Heart left ventricle (tissue), 16 donors: ENCODE measurements at places on chromosomes 7 and 10. TPM values are rescaled to one million over a fixed set of nuclear protein-coding genes. Genes with fewer than 3 reads are reported as not detected.
A peak's percentile ranks its signal among the peaks of the same experiment; 100 is the strongest.

DNA sequence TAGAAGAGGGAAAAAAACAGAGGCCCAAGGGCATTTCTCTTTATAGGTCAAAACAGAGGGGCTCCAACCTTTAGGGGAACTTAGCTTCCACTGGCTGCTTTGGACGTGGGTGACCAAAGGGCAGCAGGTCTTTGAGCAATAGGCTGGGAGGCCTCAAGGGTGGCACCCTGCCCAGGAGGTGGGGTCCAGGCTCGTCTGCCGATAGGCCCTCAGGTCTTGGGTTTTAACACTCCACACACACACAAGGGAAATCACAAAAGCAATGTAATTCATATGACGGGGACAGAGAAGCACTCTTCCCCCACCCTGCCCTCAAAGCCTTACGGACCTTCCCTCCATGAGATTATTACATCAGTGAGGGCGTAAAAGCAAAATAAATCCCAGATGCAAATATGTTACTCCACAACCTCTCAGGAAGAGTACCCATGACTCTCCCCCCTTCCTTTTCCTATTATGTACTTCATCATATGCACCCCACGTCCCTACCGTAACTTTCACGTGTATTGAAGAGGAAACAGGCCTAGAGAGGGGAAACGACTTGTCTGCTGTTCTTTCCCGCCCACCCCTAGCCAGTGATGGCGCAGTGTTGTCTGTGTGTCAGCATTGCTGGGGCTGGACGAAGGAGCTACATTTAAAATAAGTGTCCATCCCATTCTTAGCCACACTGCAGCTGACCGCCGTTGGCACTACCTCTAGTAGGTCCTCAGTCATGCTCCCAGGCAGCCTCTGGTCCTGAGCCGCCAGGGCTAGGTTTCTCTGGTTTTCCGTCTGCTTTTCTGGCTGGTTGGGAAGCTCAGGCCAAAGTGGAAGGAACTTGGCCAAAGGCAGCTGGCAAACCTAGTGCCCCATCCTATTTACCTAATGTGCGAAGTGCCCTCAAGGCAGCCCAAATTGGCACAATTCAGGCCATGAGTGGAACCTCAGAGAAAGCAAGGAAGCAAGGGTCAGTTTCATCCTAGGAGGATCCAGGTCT, 2.1 kb downstream of the PCBD1 start:
- H3K4me3 ChIP-seq, result no peak overlapping the region
- peaks cover 4% of the 10 kb centered on the region for H3K4me1 ChIP-seq
- peaks cover 44% of the 10 kb centered on the region for H3K36me3 ChIP-seq
- no peaks in the 10 kb centered on the region for H3K27me3 ChIP-seq
- DNase-seq, result no peak

DNA sequence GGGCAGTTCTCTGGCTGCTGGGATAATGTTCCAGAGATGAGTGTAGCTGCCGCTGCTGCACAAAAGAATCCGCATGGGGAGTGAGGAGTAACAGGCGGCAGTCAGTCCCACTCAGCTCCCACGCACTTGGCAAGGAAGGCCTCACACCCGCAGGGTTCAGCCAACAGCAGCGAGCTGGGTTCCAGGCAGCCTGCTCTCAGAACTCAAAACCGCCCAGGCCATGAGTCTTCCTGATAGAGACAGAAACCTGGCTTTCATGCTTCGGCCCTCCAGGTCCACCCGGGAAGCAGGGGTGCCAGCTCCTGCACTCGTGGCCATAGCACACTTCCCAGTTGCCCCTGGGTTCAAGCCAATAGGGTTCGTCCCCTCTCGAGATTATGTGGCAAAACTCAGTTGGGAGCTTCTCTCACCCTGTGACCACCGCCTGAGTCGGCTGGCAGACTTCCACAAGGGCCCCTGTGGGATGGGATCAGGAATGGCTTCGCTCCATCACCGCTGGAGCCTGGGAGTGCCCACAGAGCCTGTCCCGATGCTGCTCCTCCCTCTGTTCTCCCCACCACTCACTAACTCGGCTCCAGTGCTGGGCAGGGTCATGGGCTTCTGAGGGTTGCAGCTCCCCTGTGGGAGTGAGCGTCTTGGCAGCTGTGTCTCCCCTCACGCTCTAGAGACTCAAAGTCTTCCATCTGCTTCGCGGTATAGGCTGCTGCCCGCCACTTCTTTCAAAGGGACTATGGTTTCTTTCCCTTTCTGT, 20.6 kb downstream of the CLRN3 start:
- H3K27ac ChIP-seq, result no peak overlapping the region
- H3K4me3 ChIP-seq, result no peak overlapping the region
- H3K36me3 ChIP-seq, result no peaks in the 10 kb centered on the region
- no peaks in the 10 kb centered on the region for H3K27me3 ChIP-seq
- H3K4me1 ChIP-seq, result peaks cover 11% of the 10 kb centered on the region

DNA sequence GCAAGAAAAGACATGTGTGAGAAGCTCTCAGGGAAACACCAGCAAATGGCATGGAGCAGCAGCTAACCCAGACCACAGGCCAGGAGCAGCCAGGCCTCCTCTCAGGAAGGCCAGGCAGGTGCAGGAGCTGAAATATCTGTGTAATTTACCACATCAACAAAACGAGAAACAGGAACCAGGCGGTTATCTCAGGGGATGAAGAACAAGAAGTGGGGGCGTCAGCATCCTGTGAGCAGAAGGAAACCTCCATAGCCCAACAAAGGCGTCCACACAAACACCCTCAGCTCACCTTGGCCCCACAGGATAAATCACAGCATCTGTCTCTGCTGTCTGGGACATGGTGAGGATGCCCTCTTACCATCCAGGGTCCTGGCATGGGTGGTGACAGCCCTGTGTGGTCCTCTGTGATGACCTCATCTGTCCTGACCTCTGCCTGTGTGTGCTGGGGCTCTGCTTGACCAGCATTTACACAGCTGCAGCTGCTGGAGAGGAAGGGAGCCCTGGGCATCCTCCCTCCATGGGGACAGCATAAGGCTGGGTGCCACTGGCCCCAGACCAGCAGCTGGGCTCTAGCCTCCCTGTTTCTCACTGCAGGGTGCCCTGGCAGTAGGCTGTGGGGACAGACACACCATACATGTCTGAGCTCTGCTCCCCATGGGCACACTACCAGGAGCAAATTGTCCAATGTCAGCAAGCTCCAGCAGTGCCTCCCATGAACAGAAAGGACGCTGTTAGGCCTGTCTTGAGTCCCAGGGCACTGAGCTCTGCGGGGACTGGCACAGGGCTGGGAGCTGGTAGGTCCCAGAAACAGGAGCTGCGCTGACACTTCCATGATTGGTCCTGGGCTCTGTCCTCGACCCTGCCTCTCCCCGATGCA, 34.6 kb downstream of the ANXA8 start:
- no peaks in the 10 kb centered on the region for H3K36me3 ChIP-seq
- no peaks in the 10 kb centered on the region for H3K27me3 ChIP-seq
- no peaks in the 10 kb centered on the region for H3K4me1 ChIP-seq
- DNase-seq, result no peak

DNA sequence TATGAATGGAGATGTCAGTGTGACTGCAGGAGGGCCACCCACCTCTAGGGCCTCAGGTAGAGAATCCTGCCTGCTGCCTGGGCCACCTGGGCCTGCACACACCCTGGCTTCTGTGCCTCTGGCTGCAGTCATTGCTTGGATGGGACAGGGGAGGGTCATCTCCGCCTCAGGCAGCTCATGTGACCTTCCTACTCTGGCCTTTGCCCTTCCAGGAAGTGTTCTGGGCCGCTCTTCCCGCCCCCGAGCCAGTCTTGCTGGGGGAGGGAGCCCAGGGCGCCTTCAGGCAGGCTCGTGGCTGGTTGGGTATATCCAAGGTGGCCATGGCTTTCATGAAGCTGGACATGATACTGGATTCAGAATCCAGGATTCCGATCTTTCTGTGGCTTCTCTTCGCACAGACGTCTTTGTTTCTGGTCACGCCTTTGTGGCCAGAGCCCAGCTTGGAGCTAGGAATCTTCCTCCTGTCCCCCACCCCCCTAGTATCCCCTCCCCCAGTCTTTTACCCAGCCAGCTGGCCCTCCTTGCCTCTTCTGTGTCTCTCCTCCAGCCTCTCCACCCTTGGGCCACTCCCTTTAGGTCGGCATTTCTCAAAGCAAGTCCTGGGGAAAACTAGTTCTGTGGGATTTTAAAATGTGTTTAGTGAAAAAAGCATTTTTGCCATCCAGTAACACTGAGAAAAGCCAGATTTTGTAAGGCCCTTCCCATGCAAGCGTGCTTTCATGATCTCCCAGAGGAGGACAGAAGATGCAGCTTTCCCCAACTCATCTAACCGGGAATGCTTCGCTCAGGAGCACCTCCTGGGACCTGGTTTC, 119.6 kb downstream of the ZMIZ1 start:
- H3K4me3 ChIP-seq, result no peak overlapping the region
- no peaks in the 10 kb centered on the region for H3K27me3 ChIP-seq
- H3K36me3 ChIP-seq, result no peaks in the 10 kb centered on the region

Gene SLC39A12
- total RNA-seq, result 0.08 TPM

DNA sequence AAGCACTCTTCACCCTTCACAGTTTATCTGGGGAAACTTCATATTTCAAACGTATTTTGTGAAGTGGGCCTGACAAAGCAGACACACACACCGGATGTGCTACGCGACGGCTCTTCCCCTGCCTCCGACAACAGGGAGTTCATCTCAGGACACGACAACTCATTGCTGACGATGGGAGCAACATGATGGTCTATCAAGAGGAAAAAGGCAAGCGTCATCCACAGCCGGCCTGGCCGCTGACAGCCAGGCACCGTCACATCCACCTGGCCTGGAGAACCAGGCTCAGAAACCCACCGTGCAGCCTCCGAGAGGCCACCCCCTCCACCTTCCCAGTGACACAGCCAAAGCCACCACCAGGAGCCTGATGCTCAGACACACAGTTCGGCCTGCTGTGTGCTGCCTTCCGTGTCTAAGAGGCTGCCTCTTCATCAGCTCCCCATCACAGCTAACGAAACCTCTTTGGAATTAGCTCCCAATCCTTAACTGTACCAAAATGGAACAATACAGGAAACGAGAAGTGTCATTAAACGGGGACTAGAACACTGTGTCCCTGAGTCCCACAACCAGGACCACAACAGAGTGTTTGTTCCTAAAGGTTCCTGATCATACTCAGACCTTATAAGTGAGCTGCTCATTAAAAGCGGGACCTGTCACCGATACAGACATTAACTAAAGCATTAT, 76.7 kb downstream of the SFMBT2 start:
- H3K36me3 ChIP-seq, result no peaks in the 10 kb centered on the region
- DNase-seq, result peak; percentile 37
- no peaks in the 10 kb centered on the region for H3K27me3 ChIP-seq

DNA sequence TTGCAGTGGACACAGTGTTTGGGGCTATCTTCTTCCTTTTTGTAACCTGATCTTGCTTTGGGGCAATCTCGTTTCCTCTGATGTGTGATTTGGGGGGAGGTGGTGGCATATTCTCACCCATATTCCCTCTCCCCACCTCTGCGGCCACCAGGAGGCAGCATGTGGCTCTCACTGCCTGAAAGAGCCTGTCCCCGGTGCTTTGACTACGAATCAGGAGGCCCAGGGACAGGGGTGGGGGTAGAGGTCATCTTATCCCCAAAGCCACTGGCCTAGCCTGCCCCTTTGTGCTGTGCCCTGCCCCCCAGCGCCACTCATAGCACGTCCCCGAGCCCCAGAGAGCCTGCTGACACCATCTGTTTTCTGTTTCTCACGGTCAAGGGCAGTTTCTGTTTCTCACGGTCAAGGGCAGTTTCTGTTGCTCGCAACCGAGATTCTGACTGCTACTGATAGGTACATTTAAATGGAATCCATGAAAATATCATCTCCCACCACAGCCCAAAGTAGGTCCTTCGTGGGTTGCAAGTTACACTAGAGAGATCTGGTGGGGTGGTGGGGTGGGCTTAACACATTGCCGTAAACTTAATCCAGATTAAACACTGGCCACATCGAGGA, 28.2 kb downstream of the PHYH start:
- no peak overlapping the region for H3K27ac ChIP-seq
- DNase-seq, result peak; percentile 13
- no peaks in the 10 kb centered on the region for H3K4me1 ChIP-seq

DNA sequence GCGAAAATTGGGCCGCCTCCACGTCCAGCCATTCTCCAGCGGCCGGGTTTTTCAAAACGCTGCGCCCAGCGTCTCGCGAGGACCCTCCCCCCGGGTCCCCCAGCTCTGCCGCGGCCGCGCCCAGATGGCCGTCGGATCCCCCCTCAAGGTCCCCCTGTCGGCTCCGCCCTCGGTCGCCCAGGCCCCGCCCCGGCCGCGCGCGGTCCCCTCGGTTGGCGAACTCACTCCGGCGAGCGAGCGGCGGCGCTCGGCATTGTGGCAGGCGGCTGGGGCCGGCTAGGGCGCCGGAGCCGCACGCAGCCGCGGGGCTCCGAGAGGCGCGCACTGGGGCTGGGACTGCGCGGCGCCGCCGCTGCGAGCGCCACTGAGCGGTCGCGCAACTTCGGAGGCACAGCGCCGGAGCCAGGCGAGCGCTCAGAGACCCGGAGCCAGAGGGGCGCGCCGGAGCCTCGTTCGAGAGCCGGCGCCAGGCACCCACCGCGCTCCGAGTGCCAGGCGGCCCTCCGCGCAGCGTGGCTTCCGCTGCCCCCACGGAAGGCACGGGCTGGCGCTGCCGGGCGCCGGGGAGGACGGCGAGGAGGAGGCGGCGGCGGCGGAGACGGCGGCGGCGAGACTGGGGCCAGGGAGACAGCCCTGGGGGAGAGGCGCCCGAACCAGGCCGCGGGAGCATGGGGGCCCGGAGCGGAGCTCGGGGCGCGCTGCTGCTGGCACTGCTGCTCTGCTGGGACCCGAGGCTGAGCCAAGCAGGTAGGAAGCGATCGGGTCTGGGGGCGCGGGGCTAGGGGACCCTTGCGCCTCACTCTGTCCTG, at the start of gene UNC5B:
Gene UNC5B (plus strand): TSS at position 253 of the 809 bp plus-strand sequence. CDS start 416 bp downstream, at position 669.
- H3K4me3 ChIP-seq, result peak within 1 kb of the TSS; percentile 75
- H3K36me3 ChIP-seq, result no peaks in the 10 kb centered on the region
- peaks cover 55% of the 10 kb centered on the region for H3K4me1 ChIP-seq
- peak; percentile 94 for DNase-seq

Gene C10orf88
- total RNA-seq, result 5.5 TPM

Gene TMEM254
- 6.6 TPM for total RNA-seq

- H3K4me1 ChIP-seq, result peaks cover 5% of the 10 kb centered on the region
- DNase-seq, result no peak
- peaks cover 39% of the 10 kb centered on the region for H3K36me3 ChIP-seq
- peak overlapping the region; percentile 79 for H3K4me3 ChIP-seq
- H3K27ac ChIP-seq, result peak overlapping the region; percentile 82
- H3K27me3 ChIP-seq, result no peaks in the 10 kb centered on the region
Measured at GRCh38 chr7:56105508-56105907, 768 bp downstream of the CHCHD2 start.

- no peak overlapping the region for H3K4me3 ChIP-seq
- no peak for DNase-seq
- no peaks in the 10 kb centered on the region for H3K27me3 ChIP-seq
- H3K4me1 ChIP-seq, result no peaks in the 10 kb centered on the region
- H3K27ac ChIP-seq, result no peak overlapping the region
Measured at GRCh38 chr7:154364170-154364569, 312.0 kb downstream of the DPP6 start.

Gene TDRD1
- 1.9 TPM for total RNA-seq

DNA sequence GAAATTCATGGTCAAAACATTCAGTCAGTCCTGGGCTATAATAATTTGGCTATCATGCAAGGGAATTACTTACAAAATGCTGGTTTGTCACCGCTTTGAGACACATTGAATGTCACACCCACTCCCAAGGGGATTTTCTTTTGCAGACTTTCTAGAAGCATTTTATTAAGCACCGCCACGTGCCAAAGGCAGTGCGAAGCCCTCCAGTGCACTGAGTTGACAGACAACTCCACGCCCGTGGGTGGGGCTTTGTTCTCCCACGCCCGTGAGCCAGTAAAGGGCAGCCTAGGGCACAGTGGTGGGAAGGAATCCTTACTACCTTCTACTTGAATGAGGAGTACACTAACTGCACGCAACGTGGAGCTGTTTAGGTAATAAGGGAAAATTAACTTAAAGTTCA, 515.8 kb downstream of the KCNMA1 start:
- H3K4me3 ChIP-seq, result no peak overlapping the region
- no peaks in the 10 kb centered on the region for H3K4me1 ChIP-seq
